ENCODE measurements at places on chromosomes 5 and 9. TPM values are rescaled to one million over a fixed set of nuclear protein-coding genes. Genes with fewer than 3 reads are reported as not detected.

Gene ZFYVE16
- 39.4 TPM for total RNA-seq

Gene BARX1
- total RNA-seq, result not detected

Gene ZNF618
- 31.9 TPM for total RNA-seq

Gene PCDHA5
- 0.91 TPM for total RNA-seq

DNA sequence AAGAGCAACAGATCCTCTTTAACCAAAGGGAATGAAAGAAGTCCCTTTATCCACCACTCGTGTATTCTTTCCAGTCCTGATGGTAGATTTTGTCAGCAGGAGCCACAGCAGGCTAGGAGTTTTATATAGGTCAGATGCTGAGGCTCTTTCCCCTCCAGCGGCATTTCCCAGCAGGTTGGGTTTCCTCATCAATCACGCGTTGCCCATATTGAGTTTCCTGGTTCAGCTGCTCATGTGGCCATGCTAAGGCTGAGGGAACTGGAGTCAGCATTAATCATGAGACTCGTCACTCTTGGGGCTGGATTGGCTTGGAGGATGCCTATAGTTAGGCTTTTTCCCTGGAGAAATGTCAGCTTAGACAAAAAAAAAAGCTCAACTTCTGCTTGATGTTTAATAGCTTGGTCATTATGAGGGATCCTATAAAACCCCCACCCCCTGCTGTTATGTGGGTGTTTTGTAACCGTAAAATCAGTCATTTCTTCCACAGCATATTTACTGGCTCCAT is 193.4 kb upstream of the GAS1 start:
- DNase-seq, result no peak

DNA sequence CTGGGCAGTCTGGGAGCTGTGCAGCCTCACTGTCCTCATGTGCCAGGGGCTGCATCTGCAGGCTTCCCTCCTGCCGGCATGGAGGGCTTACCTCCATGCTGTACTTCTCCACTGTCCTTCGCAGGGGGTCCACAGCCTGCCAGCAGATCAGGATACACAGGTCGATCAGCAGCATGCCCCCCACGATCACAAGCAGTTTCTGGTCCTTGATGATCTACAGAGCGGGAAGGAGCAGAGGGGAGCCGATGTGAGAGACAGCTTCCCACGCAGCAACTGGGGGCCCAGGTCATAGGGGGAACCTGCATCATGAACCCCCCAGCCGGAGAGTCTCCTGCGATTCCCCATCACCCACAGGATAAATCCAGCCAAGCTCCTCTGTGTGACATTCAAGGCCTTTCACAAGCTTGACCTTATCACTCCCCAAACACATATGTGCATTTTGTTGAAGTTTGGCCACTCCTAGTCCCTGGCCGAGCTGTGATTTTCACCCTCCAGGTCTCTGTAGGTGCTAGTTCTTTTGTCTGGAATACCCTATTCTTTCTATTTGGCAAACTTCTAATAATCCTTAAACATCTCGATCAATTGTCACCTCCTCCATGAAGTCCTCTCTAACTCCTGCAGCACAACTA is 107.3 kb upstream of the TBC1D2 start:
- DNase-seq, result no peak

GRCh38 chr9:105243015-105243686 is 1.3 kb upstream of the SLC44A1 start:
- no peak for DNase-seq

- DNase-seq, result no peak
Measured at GRCh38 chr5:6708814-6709213, 4.4 kb upstream of the TENT4A start.

DNA sequence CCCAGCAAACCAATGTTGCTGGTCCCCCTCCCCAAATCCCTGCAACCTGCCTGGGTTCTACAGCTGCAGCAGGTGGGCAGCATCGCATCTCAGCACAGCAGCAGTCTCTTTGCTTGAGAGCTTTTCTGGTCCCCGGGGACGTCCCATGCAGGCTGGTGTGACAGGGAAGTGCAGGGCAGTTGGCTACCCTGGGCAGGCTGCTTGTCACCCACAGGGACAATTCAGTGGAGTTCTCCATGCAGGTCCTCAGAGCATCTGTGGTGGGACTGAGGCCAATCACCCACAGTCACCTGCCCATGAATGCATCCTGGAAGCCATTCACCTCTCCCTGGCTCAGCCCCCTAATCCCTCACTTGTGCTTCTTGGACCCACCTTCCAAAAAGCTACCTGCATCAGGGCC is 43.9 kb upstream of the SEMA4D start:
- no peak for DNase-seq

All from kidney (tissue), 22 donors.